Naive B cell (primary cell): ENCODE measurements at places on chromosomes 2 and 18. TPM values are rescaled to one million over a fixed set of nuclear protein-coding genes. Genes with fewer than 3 reads are reported as not detected.
A peak's percentile ranks its signal among the peaks of the same experiment; 100 is the strongest.

DNA sequence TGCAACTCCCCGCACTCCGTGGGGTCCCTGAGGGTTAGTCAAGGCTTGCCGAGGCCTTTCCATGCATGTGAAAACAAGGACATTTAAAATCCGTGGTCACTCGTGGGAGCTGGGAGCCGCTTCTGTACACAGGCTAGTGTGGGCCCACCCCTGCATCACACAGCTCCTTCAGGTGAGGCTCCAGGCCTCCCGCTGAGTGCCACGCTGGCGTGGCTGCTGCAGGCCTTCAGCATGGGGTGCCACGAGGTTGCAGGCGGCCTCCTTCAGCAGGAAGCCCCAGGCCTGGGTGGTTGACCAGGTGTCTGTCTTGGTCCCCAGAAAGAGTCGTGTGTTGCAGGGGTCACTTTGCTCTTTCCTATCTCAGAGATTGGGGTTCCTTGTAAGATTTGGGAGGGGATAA lies 6.6 kb downstream of the KLHL30 start:
- no peak overlapping the region for H3K27ac ChIP-seq
- no peak overlapping the region for H3K4me3 ChIP-seq
- H3K27me3 ChIP-seq: no peaks in the 10 kb centered on the region
- H3K4me1 ChIP-seq: peaks cover 10% of the 10 kb centered on the region
- no peak for DNase-seq

SLC5A7 gene
- polyA plus RNA-seq: not detected

GRCh38 chr2:75833386-75833785 lies 122.7 kb upstream of the GCFC2 start:
- no peak overlapping the region for H3K4me3 ChIP-seq
- H3K27ac ChIP-seq: no peak overlapping the region
- no peaks in the 10 kb centered on the region for H3K4me1 ChIP-seq

DNA sequence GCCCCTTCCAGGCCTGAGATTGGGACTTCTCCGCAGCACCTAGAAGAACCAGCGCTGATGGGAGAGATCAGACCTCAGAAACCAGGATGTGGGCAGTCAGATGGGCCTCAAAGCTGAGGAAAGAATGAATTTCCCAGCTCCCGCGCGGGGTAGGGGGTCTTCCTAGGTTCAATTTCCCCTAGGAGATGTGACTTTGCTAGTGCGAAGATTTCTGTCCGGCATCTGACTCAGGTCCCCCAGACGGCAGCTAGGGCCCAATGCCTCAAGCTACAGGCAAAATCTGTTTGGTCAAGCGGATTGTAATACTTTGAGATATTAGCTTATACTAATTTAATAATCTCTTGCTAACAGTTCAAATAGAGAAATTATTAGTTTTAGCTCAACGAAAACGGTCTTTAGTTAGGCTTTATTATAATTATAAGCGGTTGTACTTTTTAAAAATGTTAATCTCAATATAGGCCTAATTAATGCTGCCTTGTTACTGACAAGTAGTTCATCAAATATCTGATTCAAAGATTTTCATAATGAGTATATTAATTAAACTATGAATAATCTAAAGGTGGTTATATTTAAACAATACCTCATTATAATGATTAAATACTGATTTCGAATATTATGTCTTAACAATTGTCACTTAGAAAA lies 5.8 kb downstream of the DLX1 start:
- peaks cover 81% of the 10 kb centered on the region for H3K27me3 ChIP-seq
- no peak overlapping the region for H3K4me3 ChIP-seq
- H3K4me1 ChIP-seq: peaks cover 26% of the 10 kb centered on the region
- no peak for DNase-seq

- no peaks in the 10 kb centered on the region for H3K36me3 ChIP-seq
- peaks cover 8% of the 10 kb centered on the region for H3K27me3 ChIP-seq
- no peak for DNase-seq
- H3K27ac ChIP-seq: no peak overlapping the region
These were observed 76.8 kb downstream of the SOWAHC start for GRCh38 chr2:109690822-109691541.

DNA sequence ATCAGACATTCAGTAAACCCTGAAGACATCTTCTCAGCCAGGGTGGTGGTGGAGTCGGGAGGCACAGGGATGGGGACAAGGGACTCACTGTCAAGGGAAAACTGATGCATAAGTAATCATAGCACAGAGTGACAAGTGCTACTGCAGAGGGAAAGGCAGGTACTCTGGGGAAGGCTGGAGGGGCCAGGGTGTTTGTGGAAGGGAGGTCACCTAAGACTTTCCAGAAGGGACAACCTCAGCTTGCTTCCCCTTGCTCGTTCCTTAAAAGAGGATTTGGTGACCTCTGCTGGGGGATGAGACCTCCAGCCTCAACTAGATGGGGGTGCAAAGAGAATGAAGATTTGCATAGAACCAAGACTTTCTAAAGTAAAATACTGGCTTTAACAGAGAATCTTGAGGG lies 99.5 kb downstream of the SLC4A3 start:
- no peak overlapping the region for H3K4me3 ChIP-seq
- H3K4me1 ChIP-seq: no peaks in the 10 kb centered on the region
- peaks cover 13% of the 10 kb centered on the region for H3K27me3 ChIP-seq
- no peaks in the 10 kb centered on the region for H3K36me3 ChIP-seq

NETO1 gene
- 3.4 TPM for polyA plus RNA-seq

DNA sequence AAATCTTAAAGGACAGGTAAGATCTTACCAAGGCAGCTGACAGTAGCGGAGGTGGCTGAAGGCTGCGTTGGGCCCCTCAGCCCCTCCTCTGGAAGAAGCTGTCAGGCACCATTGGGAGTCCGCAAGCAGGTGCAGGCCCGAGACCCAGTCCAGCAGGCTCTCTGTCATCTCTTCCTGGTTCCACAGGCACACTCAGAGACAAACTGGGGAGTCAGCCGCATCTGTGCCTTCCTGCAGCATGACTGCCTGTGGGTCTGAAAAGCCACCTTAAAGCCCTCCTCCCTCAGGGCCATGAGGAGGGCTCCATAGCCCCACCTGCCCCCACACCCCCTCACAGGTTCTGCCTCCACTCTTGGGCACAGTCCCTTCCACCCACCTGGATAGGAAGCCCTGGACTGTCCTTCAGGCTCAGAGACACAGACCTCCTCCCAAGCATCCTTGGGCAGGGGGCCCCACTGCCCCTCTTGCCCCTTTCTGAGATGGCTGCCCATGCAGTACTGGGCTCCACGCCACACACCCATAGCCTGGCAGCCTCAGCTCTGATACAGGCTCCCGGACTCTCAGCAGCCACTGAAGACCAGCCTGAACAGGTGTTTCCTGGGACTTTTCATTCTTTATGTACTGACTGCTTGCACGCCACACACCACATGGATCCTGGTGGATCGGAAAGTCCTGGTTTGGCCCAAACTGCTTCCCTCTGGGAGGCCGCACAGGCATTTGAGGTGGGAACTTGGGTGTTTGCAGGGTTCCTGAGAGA lies 239.8 kb downstream of the SEPTIN10 start:
- no peaks in the 10 kb centered on the region for H3K27me3 ChIP-seq
- H3K36me3 ChIP-seq: no peaks in the 10 kb centered on the region
- H3K4me1 ChIP-seq: no peaks in the 10 kb centered on the region
- H3K27ac ChIP-seq: no peak overlapping the region
- no peak overlapping the region for H3K4me3 ChIP-seq

DNA sequence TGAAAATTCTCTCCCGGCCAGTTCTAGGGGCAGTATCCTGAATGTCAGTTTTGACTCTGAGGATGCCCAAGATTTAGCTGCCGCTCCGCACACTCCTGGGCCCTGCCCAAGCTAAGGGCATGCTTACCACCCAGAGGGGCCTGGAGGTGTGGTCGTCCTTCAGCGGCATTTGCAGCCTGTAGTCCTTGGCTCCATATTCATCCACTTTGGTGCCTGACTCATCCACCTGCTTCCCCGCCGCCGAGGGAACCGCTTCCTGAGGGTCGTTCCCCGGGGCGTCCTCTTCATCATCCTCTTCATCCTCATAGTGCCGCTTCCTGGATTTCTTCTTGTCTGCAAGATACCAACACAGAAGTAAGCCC lies 577 bp downstream of the ERCC3 start:
- no peaks in the 10 kb centered on the region for H3K27me3 ChIP-seq
- peaks cover 16% of the 10 kb centered on the region for H3K4me1 ChIP-seq
- peak overlapping the region; percentile 96 for H3K27ac ChIP-seq
- DNase-seq: peak; percentile 1
- peak overlapping the region; percentile 98 for H3K4me3 ChIP-seq

DCDC2C gene
- polyA plus RNA-seq: not detected

- DNase-seq: no peak
- no peak overlapping the region for H3K27ac ChIP-seq
- H3K4me3 ChIP-seq: no peak overlapping the region
- peaks cover 5% of the 10 kb centered on the region for H3K27me3 ChIP-seq
- no peaks in the 10 kb centered on the region for H3K4me1 ChIP-seq
These were observed 210.4 kb downstream of the METTL4 start for GRCh38 chr18:2360861-2361260.

SDC1 gene
- not detected for polyA plus RNA-seq

GALNT14 gene
- polyA plus RNA-seq: not detected

ASIC4 gene
- not detected for polyA plus RNA-seq

DNA sequence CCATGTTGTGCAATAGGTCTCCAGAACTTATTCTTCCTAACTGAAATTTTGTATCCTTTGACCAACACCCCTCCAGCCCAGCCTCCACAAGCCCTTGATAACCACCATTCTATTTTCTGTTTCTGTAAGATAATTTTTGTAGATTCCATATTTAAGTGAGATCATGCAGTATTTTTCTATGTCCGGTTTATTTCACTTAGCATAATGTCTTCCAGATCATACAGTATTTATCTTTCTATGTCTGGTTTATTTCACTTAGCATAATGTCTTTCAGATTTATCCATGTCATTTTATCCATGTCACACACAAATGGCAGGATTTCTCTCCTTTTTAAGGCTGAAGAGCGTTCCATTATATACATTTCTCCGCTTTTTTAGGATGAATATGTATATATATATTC lies 24.4 kb upstream of the ONECUT2 start:
- no peak overlapping the region for H3K4me3 ChIP-seq
- no peak overlapping the region for H3K27ac ChIP-seq
- no peaks in the 10 kb centered on the region for H3K4me1 ChIP-seq
- DNase-seq: no peak
- no peaks in the 10 kb centered on the region for H3K36me3 ChIP-seq

C2orf66 gene
- polyA plus RNA-seq: not detected

ITGB6 gene
- not detected for polyA plus RNA-seq

GRCh38 chr2:61125798-61126197 lies 36.2 kb upstream of the C2orf74 start:
- no peak overlapping the region for H3K27ac ChIP-seq
- no peaks in the 10 kb centered on the region for H3K27me3 ChIP-seq
- H3K4me1 ChIP-seq: no peaks in the 10 kb centered on the region
- H3K36me3 ChIP-seq: peaks cover 4% of the 10 kb centered on the region
- no peak overlapping the region for H3K4me3 ChIP-seq

GRCh38 chr2:169693360-169693759 lies 845 bp downstream of the CFAP210 start:
- H3K4me1 ChIP-seq: peaks cover 6% of the 10 kb centered on the region
- H3K4me3 ChIP-seq: peak overlapping the region; percentile 91
- peaks cover 22% of the 10 kb centered on the region for H3K36me3 ChIP-seq
- H3K27ac ChIP-seq: peak overlapping the region; percentile 100
- peaks cover 19% of the 10 kb centered on the region for H3K27me3 ChIP-seq
